ENCODE measurements at places on chromosomes 11 and 22. TPM values are rescaled to one million over a fixed set of nuclear protein-coding genes. Genes with fewer than 3 reads are reported as not detected.

Gene ABTB2
- total RNA-seq = 16.8 TPM

Gene RBMXL2
- not detected for total RNA-seq

Gene PARVA
- total RNA-seq = not detected

Gene CASP1
- total RNA-seq = 109 TPM

Gene MRE11
- 46.2 TPM for total RNA-seq

Gene DTX4
- 0.12 TPM for total RNA-seq

Gene GP1BB
- not detected for total RNA-seq

Gene SYT8
- total RNA-seq = not detected

Gene POLR3H
- 43.7 TPM for total RNA-seq

Gene SLC2A11
- total RNA-seq = 8.1 TPM

Gene ENTHD1
- 0.21 TPM for total RNA-seq

Measured in activated CD8-positive, alpha-beta memory T cell treated with anti-CD3 and anti-CD28 coated beads, Interleukin-2, amount 10 ng/mL, durations not matched to agents 7 days and 5 days (primary cell).